Stimulated activated CD4-positive, alpha-beta T cell treated with anti-CD3 and anti-CD28 coated beads, Interleukin-2, amount 100 ng/mL, for 4 hours (primary cell): ENCODE measurements at places on chromosomes 6 and 20.

- no peak for DNase-seq
Measured at GRCh38 chr6:79280756-79281155, 46.3 kb upstream of the HMGN3 start.

- DNase-seq, result no peak
Measured at GRCh38 chr20:58675641-58676040, 17.0 kb upstream of the NPEPL1 start.

DNA sequence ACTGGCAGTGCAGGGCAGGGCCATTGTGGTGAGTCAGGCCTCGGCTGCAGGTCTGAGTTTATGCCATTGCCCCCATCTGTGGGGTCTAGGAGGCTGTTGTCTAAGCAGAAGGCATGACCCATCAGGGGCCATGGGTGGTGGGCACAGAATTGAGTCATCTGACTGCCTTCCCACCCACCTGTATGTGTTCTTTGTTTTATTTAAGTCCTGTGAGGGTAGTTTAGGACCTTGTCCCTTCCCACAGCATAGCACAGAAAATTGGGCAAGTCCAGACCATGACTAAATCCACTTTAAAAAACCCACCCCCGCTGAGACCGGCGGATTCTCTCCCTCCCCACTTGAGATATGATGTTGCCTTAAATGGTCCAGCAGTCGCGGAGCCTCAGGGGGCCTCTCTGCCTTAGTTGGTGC is 40.3 kb downstream of the ERMARD start:
- no peak for DNase-seq

DNA sequence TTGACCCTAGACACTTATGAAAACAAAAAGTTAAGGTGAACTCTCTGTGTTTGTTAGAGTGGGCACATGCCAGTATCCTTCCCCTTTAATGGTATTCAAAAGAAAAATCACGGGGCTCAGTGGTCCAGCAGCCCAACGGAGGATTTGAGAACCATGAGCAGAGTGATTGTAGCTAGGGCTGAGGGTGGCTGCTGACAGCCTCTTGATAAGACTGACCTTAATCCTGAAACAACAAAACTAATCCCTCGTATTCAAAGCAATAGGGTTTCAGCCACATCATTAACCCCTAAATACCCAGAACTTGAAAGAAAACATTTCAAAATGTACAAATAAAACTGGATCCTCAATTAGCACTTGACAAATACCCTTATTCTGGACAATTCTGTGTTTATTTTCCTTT is 95.1 kb downstream of the SNAP25 start:
- no peak for DNase-seq

DNA sequence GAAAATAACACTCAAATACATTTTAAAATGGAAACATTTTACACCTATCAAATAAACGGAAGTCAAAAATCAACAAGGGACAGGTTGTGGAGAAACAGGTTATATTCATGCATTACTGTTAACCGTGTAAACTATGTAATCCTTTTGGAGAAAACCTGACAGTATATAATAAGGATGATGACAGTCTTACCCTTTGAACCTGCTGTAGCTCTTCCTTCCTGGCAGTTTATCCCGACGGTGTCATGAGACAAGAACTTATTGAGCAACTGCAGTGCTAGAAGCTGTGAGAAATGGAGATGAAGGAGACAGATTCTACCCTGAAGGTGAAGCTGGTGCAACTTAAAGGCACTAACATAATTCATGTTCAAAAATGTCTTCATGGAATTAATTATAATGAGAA is 76.7 kb downstream of the PLEKHG1 start:
- no peak for DNase-seq

GRCh38 chr6:31805939-31806469 is 762 bp downstream of the LSM2 start:
- no peak for DNase-seq

GRCh38 chr20:33679758-33680485 is 5.7 kb upstream of the NECAB3 start:
- DNase-seq, result no peak

DNA sequence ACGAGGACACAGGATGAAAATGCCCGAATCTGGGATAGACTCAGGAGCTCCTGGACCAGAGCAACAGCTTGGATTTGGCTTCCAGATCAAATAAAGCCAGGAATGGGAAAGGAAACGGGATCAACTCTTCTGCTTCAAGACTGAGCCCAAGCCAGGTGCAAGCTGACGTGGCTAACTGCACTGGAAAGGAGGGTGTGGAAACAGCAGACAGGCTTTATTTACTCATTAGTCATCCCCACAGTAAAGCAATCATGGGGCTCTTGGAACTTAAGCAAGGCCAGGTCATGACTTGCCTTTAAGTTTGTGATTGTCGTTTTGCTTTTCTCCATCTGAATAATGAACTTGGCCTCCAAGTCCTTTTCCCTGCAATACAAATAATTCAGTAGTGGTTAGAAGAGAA is 45.2 kb downstream of the KIF16B start:
- no peak for DNase-seq

GRCh38 chr6:130970839-130971410 is 92.1 kb downstream of the EPB41L2 start:
- no peak for DNase-seq

DNA sequence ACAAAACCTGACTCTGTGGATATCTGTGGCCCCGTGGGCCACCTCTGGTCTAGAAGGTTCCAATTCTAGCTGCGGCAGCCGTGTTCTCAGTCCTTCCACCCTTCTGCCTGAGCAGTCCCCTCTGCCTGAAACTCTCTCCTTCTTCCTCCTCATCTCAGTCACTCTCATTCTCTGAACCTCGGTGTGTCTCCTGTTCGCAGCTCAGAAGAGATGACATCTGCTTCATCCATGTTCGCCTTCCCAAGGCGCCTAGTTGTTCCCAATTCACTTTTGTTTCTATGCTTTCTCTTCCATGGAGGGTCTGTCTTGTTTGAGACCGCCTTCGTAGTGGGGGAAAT is 95.5 kb downstream of the CEBPB start:
- DNase-seq, result no peak

DNA sequence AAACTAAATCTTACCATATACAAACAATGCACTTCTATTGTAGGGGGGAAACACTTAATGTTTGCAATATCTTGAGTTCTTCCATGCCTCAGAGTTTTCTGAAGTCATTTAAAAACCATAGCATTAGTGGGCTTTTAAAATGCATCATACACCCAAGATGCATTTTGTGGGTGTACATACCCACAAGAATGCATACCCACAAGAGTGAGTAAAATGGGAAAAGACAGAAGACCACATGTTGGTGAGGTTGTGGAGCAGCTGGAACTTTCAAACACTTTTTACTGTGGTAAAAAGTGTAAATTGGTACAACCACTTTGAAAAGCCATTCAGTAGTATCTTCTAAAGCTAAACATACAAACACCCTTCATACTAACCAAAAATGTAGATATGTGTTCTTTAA is 57.5 kb downstream of the CYB5R4 start:
- DNase-seq, result no peak

DNA sequence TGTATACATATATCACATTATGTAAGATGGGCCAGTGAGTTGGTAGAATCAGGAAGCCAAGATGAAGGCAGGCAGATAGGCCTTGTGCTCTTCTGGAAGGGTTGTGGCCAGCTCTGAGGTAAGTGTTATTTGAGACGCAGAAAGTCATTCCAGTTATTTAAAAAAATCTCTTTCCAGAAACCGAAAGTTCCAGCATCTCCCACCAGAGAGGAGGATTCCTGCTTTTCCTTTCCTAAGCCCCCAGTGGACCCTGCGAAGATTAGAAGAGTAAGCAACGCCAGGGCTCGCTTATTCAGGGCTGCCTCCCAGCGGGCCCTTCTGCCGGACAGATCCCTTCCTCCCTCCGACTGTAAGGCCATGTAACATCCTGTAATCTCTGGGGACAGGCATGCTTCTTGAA is 20.4 kb downstream of the ARMC2 start:
- DNase-seq, result no peak

DNA sequence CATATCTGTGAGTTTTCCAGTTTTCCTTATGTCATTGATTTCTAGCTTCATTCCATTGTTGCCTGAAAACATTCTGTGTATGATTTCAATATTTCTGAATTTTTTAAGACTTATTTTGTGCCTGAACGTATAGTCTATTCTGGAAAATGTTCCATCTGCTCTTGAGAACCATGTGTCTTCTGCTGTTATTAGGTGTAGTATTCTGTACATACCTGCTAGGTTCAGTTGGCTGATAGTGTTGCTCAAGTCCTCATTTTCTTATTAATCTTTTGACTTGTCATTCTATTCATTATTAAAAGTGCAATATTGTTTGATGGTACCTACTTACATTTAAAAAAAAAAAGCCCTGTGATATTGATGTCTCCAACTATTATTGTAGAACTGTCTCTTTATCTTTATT is 869.8 kb upstream of the MAN1A1 start:
- no peak for DNase-seq

- no peak for DNase-seq
Measured at GRCh38 chr6:41371461-41371991, 36.1 kb downstream of the NCR2 start.

DNA sequence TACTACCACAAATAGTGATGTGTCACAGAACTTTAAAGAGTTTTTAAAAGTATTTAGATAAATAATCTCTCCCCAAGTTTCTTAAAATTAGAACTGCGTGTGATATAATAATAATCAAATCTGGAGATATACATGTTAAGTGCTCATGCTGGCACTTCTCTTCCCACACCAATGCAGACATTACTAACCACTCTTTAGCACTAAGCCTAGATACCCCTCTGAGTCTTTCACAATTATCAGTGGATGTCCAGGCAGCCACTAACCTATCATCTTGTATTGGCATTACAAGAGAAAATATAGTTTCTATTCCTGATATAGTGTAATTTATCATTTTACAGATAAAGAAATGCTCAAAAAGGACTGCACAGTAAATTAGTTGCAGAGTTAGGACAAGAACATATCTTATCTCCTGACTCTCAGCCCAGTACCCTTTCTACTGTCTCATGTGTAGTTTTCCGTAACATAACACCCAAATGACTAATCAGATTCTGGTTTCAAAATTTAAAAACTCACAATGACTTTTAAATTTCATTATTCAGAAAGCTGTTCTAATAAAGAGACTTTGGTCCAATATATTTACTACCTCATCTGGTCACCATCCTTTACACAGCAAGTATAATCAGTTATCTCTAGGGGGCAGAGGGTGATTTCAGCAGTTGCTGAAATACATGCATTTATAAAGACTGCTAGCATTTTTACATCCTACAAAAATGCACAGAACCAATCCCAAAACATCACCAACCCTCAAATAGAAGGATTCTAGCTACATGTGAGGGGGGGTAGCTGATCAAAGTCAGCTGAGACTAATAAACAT is 215.5 kb upstream of the MCHR2 start:
- DNase-seq, result no peak

- DNase-seq, result no peak
Measured at GRCh38 chr6:35581633-35582032, 68.9 kb upstream of the TULP1 start.

GRCh38 chr20:58242824-58243223 is 14.4 kb upstream of the ANKRD60 start:
- DNase-seq, result no peak

- no peak for DNase-seq
Measured at GRCh38 chr20:25580711-25581110, 4.6 kb downstream of the NINL start.

GRCh38 chr6:122653094-122653493 is 42.9 kb downstream of the PKIB start:
- DNase-seq, result no peak

DNA sequence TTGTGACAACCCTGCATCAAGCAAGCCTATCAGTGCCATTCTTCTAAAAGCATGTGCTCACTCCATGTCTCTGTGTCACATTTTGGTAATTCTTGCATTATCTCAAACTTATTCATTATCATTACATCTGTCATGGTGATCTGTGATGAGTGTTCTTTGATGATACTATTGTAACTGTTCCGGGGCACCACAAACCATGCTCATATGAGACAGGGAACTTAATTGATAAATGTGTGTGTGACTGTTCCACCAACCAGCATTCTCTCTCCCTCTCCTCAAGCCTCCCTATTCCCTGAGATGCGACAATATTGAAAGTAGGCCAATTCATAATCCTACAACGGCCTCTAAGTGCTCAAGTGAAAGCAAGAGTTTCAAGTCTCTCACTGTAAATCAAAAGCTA is 4.0 kb downstream of the HUS1B start:
- DNase-seq, result no peak

- DNase-seq, result no peak
Measured at GRCh38 chr6:151576633-151577032, 82.8 kb downstream of the CCDC170 start.

- DNase-seq, result no peak
Measured at GRCh38 chr6:150666071-150666470, 66.4 kb downstream of the PLEKHG1 start.

- no peak for DNase-seq
Measured at GRCh38 chr6:126217497-126217896, 122.4 kb upstream of the CENPW start.

DNA sequence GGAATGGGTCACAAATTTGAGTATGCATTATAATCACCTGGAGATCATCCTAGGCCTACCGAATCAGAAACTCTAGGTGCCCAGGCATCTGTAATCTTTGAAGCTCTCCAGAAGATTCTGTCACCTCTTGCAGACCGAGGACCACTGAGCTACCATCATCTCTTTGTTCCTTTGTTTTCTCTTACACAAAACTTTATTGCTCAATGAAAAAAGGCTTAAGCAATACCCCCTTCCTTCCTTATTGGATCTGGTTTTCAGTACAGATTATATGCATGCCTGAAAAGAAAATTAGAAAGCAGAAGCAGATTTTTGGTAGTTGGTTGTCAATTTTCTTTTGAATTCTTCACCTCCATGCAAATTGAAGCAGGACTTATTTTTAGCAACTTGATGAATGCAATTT is 31.3 kb downstream of the STX11 start:
- DNase-seq, result no peak

GRCh38 chr6:122677406-122677805 is 67.2 kb downstream of the PKIB start:
- no peak for DNase-seq

- no peak for DNase-seq
Measured at GRCh38 chr20:10985536-10985935, 311.7 kb upstream of the JAG1 start.

DNA sequence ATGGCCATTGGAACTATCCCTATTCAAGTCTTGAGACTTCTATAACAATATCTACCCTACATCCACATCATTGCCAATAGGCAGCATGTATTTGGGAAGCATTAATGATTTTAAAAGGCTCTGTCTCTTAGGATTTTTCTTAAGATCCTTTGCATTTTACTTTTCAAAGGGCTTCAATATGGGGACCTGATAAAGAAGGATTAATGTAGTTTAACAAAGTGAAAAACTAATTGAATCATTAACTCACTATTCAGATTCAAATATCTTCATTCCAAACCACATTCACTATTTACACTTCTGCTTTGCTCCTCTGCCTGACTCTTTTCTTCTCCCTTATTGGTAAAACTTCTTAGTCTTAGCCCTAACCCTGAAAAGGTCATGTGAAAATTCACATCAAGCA is 333.0 kb downstream of the EPHA7 start:
- DNase-seq, result no peak

- no peak for DNase-seq
Measured at GRCh38 chr6:52579006-52579660, 2.3 kb upstream of the TRAM2 start.

DNA sequence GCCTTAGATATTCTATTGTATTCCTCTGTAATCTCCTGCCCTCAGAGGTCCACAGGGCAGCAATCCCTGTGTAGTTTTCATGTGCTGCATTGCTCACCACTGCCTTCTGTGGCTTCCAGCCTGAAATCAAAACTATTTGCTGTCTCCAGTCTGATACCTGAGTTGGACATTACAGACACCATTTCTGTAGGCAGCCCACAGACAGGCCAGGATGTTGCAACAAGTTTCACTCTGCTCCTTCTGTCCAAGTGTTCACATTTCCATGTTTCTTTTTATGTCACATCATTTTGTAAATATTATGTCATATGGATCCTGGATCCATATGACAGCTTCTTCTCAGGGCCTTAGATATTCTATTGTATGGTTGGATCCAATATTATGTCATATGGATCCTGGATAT is 21.7 kb downstream of the ECI2 start:
- no peak for DNase-seq
